ENCODE measurements at places on chromosomes 3 and 15. TPM values are rescaled to one million over a fixed set of nuclear protein-coding genes. Genes with fewer than 3 reads are reported as not detected.
A peak's percentile ranks its signal among the peaks of the same experiment; 100 is the strongest.

GRCh38 chr15:63196842-63197241 is 7.4 kb downstream of the RAB8B start:
- no peak for DNase-seq

DNA sequence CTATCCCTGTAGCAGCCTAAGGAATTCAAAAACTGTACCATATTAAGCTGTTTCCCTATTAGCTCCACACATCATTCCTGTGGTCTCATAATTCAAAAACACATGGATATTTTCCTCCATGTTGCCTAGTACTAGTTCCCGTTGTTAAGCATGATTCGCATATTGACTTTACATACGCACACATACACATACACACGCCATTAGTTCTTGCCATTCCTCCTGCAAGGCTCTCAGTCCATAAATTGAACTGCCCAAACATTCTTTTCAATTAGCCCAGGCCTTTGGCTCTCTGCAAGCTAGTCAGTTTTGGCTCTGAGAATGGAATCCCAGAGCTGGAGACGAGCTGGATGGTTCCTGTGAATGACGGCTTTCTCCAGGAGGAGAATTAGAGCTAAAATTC is 57.2 kb upstream of the RAD18 start:
- no peak for DNase-seq

DNA sequence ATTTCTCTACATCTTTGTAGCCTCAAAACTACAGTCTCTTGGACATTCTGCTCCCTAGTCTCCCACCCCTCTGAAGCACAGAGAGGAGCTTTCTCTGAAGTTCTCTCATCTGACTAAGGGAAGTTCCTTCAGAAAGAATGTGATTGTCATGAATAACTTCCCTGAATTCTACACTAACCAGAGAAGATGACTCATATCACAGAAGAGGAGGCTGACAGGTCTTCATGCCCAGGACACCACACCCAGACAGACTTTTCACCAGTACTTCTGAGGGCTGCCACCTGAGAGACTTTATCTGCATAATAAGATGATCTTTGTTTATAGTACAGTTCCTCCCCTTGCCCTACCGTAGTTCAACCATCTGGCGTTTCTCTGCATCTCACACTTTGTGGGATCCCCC is 52.8 kb downstream of the CDIN1 start:
- DNase-seq: peak; percentile 75

GRCh38 chr3:99861216-99861615 is 43.6 kb downstream of the CMSS1 start:
- DNase-seq: no peak

DNA sequence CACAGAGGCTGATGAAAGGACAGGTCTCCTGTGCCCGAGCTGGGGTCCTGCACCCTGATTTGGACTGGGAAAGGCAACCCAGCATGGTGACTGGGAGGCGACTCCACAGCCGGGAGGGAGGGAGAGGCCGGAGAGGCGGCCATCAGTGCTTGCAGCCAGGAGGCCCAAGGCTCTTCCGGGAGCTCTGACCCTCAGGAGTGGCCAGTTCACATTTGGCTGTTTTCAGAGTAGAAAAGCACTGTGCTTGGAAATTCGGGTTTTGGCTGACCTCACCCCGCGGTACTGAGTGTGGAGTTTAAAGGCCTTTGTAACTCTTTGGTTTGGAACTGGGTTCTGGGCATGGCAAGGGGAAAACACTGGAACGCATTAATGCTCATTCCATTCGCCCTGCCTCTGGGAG is 31.9 kb downstream of the SMAD6 start:
- DNase-seq: no peak

DNA sequence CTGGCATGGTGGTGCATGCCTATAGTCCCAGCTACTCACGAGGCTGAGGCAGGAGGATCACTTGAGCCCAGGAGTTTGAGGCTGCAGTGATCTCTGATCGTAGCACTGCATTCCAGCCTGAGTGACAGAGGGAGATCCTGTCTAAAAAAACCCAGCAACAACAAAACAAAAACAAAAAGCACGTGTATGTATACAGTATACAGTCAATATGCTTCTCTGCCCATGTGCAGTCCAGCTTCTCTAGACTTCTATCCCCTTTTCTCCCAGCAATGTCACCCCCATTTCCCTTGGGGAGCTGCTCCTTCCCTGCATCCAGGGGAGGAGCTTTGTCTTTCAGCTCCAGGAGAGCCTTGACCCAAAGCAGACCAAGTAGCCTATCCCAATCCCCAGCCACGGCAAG is 20.0 kb upstream of the GRIP2 start:
- DNase-seq: no peak

DNA sequence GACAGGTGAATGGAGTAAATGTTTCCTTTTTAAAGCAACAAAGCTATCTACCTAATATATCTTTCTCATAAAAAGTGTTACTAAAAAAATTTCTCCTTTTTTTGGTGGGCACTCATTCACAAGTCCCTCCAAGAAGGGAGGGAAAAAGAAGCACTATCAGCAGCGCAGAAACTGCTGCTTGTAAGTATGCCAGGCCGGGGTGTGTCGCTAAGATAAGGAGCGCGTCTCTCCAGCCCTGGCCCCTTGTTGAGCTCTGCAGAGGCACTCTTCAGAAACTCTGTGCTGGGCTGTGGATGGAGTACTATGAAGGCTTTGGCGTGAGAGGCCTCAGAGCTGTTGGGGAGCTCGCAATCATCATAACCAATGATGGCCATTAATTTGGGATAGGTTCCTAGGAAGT is 49.1 kb downstream of the ZDHHC3 start:
- no peak for DNase-seq

DNA sequence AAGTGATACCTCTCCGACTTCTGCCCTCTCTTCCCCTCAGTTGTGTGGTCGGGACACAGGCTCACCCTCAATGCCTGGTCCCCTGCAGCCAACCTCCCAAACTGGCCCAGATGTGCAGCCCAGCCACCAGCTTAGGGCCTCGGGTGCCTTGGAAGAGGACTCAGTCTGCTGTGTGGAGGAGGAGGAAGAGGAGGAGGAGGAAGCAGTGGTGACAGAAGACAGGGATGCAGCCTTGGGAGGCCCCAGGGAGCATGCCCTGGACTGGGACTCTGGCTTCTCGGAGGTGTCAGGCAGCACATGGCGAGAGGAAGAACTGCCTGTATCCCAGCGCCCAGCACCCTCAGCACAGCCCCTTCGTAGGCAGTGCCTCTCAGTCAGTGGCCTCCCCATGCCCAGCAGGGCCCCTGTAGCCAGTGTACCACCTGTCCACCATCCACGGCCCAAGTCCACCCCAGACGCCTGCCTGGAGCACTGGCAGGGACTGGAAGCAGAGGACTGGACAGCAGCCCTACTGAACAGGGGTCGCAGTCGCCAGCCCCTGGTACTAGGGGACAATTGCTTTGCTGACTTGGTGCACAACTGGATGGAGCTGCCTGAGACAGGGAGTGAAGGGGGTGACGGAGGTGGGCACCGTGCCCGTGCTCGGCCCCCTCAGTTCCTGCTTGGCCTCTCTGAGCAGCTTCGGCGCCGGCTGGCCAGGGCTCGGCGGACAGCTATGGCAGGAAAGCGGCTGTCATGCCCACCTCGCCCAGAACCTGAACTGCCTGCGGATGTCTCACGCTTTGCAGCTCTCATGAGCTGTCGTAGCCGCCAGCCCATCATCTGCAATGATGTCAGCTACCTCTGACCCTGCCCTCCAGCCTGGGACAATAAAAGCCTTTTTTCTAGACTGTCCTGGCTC is 1.3 kb downstream of the INKA1 start:
- DNase-seq: no peak

- DNase-seq: no peak
Observed at GRCh38 chr15:25674913-25675312, 188.2 kb downstream of the ATP10A start.

DUOXA2 gene
- not detected for total RNA-seq

CTXND1 gene
- not detected for total RNA-seq
